ENCODE measurements at places on chromosomes 3 and 15. TPM values are rescaled to one million over a fixed set of nuclear protein-coding genes. Genes with fewer than 3 reads are reported as not detected.

Gene RAP2B
- total RNA-seq: 41.7 TPM

Gene SAMMSON
- not detected for total RNA-seq

Gene ACP3
- 0.75 TPM for total RNA-seq

Gene CYP19A1
- not detected for total RNA-seq

DNA sequence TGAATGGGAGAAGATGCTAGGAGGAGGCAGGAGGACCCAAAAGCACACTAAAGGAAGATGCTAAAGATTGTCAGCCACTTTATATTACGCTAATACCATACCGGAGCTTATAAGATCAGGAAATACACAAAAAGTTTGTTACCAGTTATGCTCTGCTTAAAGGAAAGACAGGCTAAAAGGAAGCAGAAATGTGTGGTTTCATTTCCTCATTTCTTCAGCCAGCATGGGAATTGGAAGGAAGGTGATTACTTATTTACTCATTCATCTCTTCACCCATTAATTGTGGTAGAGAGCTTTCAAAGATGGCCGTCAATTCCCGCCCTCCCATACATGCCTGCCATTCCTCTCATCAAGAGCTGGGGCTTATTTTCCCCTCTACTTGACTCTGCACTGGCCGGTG lies 26.7 kb upstream of the TMEM158 start:
- no peak for DNase-seq
- H3K4me3 ChIP-seq: no peak overlapping the region
- H3K36me3 ChIP-seq: no peaks in the 10 kb centered on the region
- no peaks in the 10 kb centered on the region for H3K4me1 ChIP-seq

- no peaks in the 10 kb centered on the region for H3K36me3 ChIP-seq
Observed at GRCh38 chr3:124775877-124776276, 45.6 kb downstream of the UMPS start.

DNA sequence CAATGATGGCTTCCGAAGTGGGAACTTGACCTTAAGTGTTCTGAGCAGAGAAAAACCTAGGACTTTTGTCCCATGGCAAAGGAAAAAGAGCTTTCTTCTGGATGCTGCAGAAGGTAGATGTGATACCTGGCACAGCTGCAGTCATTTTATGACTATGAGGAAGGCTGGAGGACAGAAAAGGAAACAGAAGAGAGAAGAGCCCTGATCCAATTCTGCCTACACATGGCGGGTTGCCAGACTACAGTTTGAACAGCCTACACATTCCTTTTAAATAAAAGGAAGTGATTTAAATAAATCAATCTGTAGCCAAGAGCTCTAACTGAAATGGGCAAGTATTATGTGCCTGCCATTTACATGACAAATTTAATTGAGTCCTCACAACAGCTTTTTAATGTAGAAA lies 43.6 kb upstream of the CHRNB4 start:
- H3K36me3 ChIP-seq: no peaks in the 10 kb centered on the region
- no peaks in the 10 kb centered on the region for H3K27me3 ChIP-seq
- H3K4me3 ChIP-seq: no peak overlapping the region

GRCh38 chr3:2920103-2920502 lies 190.1 kb downstream of the IL5RA start:
- no peak overlapping the region for H3K27ac ChIP-seq
- no peaks in the 10 kb centered on the region for H3K36me3 ChIP-seq
- H3K4me1 ChIP-seq: no peaks in the 10 kb centered on the region
- no peak overlapping the region for H3K4me3 ChIP-seq
- H3K27me3 ChIP-seq: no peaks in the 10 kb centered on the region

DNA sequence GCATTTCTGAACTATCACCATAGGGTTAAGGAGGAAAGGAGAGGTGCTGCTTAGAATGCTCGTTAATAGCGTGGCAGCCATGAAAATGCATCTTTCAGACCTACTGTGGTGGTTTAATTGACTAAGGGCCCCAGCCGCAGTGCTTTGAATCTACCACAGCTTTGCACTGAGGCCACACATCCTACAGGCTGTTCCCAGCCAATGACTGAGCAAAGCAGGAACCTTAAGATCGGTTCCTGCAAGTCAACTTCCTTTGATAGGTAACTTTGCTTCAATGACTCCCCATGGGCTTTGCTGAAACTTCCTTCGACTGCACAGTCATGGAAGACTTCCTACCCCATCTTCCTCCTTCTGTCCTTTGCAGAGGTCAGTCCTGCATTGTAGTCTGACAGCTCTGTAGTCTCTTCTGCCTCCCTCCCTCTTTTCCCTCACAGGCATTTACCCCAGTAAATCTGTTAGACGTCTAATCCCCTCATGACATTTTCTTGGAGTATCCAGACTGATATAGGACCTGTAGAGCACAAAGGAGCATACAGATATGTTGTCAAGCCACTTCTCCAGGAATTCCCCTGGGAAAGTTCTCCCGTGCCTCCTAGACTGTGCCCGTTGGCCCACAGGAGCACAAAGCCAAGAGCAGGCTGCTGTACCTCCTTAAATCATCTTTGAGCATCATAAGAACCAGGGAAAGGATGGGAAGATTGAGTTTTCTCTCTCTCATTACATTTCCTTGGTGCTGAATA lies 2.6 kb upstream of the BCL2A1 start:
- DNase-seq: no peak
- H3K36me3 ChIP-seq: no peaks in the 10 kb centered on the region
- H3K4me3 ChIP-seq: no peak overlapping the region
- no peaks in the 10 kb centered on the region for H3K27me3 ChIP-seq
- no peak overlapping the region for H3K27ac ChIP-seq

DNA sequence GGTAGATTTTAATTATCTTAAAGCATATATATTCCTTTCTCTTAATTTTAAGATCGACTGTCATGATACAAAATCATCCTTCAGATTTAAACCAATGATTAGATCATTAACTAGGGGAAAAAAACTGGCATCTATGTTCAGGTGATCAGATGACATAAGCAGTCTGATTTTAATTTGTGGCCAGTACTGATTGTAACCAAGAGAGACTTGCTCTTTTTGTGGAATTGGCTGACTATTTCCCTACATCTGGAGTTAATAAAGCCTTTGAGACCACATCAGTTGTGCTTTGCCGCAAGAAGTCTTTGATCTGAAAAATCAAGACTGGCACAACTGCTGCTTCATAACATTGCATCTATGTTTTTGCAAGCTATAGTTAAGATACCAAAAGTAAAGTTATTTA lies 148.4 kb upstream of the CGNL1 start:
- no peaks in the 10 kb centered on the region for H3K27me3 ChIP-seq
- no peak overlapping the region for H3K4me3 ChIP-seq
- DNase-seq: no peak
- no peaks in the 10 kb centered on the region for H3K4me1 ChIP-seq
- no peak overlapping the region for H3K27ac ChIP-seq
- H3K36me3 ChIP-seq: peaks cover 5% of the 10 kb centered on the region

GRCh38 chr15:68638953-68639515 lies 60.2 kb downstream of the CORO2B start:
- no peaks in the 10 kb centered on the region for H3K36me3 ChIP-seq
- no peaks in the 10 kb centered on the region for H3K27me3 ChIP-seq
- H3K4me3 ChIP-seq: no peak overlapping the region
- no peak overlapping the region for H3K27ac ChIP-seq

- H3K27ac ChIP-seq: peak overlapping the region; percentile 78
- no peaks in the 10 kb centered on the region for H3K36me3 ChIP-seq
- H3K4me1 ChIP-seq: peaks cover 69% of the 10 kb centered on the region
- DNase-seq: no peak
- H3K4me3 ChIP-seq: peak overlapping the region; percentile 98
Observed at GRCh38 chr3:52240059-52240885, 1.3 kb upstream of the TWF2 start.

Data from natural killer cell (primary cell).